ENCODE measurements at places on chromosomes 13 and 19.

- DNase-seq, result no peak
These were observed 699 bp downstream of the MEGF8 start for GRCh38 chr19:42325896-42326771.

- no peak for DNase-seq
These were observed 185.3 kb upstream of the ARGLU1 start for GRCh38 chr13:106753251-106753650.

- DNase-seq, result no peak
These were observed 512.3 kb upstream of the PCDH9 start for GRCh38 chr13:67742478-67742877.

DNA sequence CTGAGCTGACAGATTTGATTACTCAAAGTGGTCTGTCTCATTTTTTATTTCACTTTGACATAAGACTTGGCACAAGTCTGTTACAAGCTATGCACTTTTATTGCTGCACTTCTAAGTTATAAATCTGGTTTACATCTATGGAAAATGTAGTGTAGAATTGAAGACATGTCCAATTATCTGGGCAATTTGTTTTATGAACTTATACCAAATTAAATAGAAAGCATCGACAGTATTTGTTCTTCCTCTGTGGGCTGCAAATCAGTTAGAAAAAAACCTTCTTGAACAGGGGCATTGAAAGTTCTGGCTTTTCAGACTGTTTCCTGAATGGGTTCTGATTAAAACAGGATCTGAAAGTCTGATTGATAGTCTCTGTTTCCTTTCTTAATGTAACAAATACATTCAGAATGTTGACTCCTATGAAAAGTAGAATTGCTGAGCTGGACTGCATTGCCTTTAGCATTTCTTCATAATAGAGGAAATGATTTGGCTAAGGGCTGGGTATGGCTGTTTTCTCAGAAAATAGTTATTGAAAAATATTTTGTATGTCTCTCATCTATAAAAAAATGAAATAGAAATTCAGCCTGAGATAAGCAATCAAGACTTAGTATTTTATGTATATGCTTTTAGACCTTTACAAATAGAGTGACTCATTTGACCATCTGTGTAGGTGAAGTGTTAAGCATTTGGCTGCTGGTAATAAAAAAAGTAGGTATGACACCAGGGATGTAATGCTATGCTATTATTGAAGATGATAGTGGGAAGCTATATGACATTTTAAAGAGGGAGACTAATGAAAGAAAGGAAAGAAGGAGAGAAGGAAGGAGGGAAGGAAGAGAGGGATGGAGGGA is 210.9 kb upstream of the SPRY2 start:
- no peak for DNase-seq

DNA sequence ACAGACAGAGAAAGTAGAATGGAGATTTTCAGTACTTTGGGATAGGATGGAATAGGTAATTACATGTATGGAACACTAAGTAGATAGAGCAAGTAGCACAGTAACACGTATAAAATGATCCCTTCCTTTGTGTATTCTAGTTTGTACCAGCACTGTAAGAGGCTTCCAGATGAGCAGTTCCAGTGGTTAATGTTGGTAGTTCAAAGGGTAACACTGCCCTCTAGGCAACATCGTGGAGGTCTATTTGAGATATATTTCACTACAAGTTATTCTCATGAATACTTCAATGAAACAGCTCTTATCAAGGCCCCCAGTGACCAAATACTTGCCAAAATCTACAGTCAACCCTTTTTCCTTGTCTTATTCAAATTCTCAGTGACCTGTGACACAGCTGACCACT is 13.5 kb upstream of the ZNF563 start:
- no peak for DNase-seq

- DNase-seq, result peak; percentile 37
These were observed 15.3 kb downstream of the IZUMO2 start for GRCh38 chr19:50147462-50148423.

GRCh38 chr19:43505186-43505456 is 575 bp upstream of the PHLDB3 start:
- DNase-seq, result no peak

DNA sequence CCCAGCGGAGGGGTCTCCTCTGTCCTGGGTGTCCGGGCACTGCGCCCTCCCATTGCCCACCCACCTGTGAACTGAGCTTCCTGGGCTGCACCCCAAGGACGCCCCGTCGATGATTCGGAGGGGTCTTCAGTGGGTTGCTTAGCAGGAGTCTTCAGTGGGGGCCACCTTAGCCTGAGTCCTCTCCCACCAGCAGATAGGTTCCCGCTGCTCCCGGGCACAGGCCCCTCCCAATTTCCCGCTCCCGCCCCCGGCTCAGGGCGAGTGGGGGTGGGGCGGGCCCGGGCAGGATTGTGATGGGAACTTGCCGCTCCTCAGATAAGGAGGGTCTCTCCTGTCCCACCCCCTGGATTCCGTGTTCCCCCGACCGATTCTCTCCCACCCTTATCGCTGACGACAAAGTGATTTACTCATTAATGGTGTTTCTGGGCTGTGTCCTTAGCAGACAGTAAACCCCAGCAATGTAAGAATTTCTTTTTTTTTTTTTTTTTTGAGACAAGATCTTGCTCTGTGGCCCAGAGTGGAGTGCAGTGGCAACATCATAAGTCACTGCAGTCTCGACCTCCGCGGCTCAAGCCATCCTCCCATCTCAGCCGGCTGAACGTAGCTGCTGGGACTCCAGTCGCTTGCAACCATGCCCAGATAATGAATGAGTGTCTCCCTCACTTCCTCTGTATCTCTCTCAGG is 655 bp upstream of the S1PR5 start:
- DNase-seq, result no peak

DNA sequence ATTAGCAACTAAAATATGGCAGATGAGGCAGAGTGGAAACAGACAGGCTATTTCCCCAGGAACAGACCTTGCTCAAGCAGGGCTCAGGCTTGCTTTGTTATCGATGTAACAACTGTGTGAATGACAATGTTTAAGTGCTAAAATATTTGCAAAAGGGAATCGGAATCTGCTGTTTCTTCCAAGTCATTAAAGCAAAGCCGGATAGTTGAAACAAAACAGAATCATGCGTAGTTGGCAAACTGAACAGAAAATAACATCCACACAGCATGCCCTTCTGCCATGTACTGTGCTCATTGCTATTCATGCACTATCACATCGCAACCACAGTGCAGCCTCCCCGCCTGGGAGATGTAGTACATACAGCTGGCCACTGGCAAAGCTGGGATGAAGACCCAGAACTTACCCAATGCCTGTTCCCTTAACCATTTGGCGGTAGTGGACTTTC is 799.1 kb downstream of the DIAPH3 start:
- DNase-seq, result no peak

DNA sequence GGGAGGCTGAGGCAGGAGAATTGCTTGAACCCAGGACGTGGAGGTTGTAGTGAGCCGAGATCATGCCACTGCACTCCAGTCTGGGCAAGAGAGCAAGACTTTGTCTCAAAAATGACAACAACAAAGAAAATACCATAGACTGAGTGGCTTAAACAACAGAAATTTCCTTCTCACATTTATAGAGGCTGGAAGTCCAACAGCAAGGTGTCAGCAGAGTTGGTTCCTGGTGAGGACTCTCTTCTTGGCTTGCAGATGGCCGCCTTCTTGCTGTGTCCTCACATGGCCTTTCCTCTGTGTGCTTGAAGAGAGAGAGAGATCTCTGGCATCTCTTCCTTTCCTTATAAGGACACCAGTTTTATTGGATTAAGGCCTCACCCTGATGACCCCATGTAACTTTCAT is 56.1 kb upstream of the ADGRE5 start:
- no peak for DNase-seq

GRCh38 chr13:20801707-20802106 is 27.9 kb upstream of the EEF1AKMT1 start:
- no peak for DNase-seq

GRCh38 chr19:7349231-7349591 is 474 bp downstream of the ARHGEF18 start:
- no peak for DNase-seq

GRCh38 chr19:41529484-41530183 is 46.3 kb upstream of the CEACAM21 start:
- no peak for DNase-seq

DNA sequence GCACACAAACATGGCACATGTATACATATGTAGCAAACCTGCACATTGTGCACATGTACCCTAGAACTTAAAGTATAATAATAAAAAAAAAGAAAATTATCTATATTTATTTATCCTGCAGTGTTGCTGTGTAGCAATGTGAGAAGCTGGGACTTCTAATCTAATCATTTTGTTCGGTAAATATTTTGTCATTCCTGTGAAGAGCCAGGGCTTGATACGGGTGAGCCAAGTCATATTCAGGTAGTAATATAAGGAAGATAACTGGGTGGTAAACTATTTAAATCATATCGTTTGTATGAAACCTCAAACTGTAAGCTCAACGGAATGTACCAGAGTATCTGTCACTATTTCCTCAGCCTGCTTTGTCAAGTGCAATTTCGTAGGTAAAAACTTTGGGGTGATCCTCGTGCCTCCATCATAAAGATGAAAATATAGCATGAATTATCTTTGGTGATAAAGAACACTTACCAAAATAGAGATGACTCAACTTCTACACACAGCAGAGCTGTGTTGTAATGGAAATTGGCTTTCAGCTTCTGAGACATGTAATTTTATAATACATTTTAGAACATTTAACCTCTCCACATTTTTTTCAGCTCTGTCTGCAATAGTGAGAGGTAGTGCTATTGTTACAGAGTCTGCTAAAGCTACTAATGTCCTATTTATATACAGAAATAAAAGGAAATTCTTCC is 92.9 kb downstream of the PCDH9 start:
- DNase-seq, result no peak

DNA sequence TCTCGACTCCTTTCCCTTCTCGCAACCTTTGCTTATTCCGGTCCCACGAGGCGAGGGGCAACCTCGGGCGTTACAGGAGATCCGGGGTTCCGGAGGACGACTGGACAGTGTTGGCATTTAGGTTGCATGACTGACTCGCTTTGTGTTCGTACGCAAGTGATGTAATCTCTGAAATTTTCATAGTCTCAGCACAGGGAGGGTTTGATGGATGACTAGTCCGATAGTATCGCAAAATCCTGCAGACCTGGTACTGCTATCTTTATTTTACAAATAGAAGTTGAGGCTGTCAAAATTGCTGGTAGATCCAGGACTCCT is 342 bp downstream of the DDX49 start:
- DNase-seq, result no peak

- no peak for DNase-seq
These were observed 9.2 kb upstream of the NCCRP1 start for GRCh38 chr19:39187552-39187943.

DNA sequence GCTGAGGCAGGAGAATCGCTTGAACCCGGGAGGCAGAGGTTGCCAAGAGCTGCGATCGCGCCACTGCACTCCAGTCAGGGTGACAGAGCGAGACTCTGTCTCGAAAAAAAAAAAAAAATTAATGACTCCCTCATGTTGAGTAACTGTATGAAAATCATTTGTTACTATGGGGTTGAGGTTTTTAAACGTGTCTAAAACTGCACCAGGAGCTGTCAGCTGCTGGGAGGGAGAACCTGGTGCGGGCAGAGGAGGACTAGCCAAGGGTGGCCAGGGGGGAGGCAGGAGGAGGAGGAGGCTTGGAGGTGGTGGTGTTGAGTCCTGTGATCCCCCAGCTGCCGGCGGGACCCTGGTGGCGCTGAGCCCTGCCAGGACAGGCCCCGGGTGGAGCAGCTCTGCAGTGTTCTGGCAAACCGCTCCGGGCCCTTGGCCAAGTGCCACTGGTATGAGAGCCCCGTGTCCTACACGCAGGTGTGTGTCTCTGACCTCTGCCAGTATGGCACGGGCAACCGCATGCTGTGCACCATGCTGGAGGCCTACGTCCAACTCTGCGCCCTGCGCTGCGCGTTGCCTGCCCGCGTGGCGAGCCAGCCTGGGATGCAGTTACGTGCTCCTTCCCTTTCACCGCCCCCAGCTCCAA is 17.1 kb upstream of the FXYD3 start:
- DNase-seq, result no peak

GRCh38 chr19:40806423-40807146 is 7.6 kb downstream of the EGLN2 start:
- no peak for DNase-seq

DNA sequence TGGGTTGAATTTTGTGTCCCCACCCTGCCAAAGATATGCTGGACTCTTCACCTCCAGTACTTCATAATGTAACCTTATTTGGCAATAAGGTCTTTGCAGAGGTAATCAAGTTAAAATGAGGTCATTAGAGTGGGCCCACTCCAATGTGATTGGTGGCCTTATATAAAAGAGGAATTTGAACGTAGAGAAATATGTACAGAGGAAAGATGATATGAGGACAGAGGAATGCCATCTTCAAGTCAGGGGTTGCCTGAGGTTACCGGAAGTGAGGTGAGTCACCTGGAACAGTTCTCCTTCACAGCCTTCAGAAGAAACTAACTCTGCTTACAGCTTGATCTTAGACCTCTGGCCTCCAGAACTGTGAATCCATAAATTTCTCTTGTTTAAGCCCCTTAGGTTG is 69.9 kb downstream of the GPC5 start:
- no peak for DNase-seq

GRCh38 chr19:35872180-35872579 is 3.8 kb downstream of the APLP1 start:
- no peak for DNase-seq
